ENCODE measurements at places on chromosomes 5 and 9.

GRCh38 chr5:93915142-93915553 is 173.7 kb upstream of the POU5F2 start:
- DNase-seq: no peak

- DNase-seq: no peak
Observed at GRCh38 chr9:127574072-127574993, 37.7 kb upstream of the STXBP1 start.

DNA sequence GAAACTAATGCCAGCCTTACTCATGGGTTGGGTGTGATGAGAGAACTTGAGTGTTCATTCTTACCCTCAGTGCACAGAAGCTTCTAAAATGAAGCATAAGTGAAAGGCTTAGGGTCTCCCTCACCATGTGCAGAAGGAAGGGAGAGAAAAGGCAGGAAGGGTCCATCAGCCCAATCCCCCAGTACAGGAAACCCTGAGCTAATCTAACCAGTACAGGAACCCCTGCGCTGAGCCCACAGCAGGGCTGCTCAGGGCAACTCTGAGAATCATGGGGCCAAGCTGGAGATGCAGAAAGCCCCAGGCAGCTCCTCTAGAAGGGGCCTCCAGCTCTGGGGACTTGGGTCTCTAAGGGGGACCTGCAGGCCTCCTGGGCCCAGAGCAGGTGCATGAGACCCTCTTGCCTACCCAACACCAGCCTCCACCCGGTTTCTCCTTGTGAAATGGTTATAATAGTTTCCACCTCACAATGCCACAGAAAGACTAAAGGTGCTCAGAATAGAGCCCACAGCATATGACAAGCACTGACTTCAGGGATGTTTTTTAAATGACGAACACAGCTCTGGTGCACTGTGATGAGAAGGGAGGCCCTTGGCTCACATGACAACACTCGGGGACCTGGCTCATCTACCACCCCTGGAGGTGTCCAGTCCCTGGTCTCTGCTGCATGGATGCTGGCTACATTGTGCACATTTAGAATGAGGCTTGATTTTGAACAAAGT is 190.1 kb downstream of the ACTL7B start:
- DNase-seq: no peak

GRCh38 chr5:127615916-127616315 is 33.0 kb upstream of the CTXN3 start:
- DNase-seq: no peak

DNA sequence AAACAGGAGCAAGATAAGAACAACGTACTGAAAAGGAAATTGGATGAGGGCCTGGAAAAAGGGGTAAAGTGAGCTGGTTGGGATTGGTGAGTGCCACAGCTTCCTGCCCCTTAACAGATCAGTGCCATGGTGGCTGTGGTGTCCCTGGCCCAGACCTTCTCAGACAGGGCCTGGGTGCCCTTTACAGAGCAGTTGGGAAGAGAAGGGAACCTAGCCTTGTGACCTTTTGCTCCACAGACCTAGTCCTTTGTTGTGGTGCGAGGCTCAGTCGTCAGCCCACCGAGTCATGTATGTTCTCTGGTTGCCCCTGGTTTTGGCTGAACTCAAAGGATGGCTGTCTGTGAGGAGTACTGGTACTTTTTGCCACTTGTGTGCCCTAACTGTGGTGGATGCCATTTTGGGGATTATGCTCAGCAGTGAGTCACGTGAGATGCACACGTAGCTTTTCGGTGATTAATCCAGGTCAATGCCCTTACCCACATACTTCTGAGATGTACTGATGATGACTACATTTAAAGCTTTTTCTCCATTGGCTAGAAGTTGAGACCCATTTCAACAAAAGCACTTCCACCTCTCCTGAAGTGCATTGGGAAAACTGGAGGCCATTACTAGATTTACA is 48.4 kb downstream of the EXOSC2 start:
- no peak for DNase-seq

- DNase-seq: no peak
Observed at GRCh38 chr5:118561971-118562370, 426.4 kb downstream of the DTWD2 start.

DNA sequence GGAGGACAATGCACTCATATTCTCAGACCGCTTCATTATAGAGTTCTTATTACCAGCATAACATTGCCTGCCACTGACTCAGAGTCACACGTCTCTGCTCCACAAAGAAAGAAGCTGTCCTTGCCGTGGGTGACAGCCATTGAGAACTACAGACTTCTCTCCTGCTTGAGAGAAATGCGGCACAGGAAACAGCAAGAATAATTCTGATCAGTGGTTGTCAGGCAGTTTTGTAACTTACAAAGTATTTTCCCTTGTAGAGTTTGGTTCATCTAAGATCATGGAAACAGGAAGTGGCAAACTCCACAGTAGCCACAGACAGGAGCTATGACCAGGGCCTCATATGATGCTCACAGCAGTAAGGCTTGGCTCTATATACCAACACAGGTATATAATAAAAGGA is 47.0 kb downstream of the KCNV2 start:
- DNase-seq: no peak

DNA sequence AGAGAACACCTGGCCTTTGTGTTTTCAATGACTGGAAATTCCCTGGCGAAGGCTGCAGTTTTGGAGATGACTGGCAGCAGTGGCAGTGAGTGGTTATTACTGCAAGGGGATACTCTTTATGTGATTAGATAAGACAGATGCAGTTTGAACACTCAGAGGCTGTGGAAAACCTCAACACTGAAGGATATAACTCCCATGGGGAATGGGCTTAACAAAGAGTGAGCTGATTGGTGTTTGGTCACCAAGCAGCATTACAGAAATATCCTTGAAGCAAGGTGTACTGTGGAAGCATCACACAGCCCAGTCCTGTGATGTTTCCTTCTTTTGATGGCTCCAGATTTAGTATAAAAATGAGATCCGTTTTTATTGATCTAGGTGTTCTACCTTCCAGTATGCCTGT is 490.7 kb upstream of the PTPRD start:
- DNase-seq: no peak

DNA sequence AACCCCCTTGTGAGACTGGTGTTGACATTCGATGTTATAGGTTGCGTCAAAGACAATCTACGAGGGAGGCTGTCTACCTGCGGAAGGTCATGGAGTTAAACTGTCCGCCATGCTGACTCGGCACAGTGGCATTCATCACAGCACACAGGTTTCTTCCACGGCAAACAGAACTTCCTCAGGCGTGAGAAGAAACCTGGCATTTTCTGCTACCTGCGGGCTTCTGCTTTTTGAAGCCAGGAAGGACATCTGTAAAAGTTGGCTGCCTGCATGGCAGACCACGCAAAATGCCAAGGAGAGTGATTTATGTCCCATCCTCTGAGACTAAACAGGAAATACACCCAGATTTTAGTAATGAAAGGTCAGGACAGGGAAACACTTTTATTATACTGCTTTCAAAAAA is 809.8 kb upstream of the NUDT12 start:
- no peak for DNase-seq

- DNase-seq: no peak
Observed at GRCh38 chr9:110971234-110971633, 67.0 kb downstream of the LPAR1 start.

- no peak for DNase-seq
Observed at GRCh38 chr9:134419684-134420076, 93.4 kb downstream of the RXRA start.

GRCh38 chr9:21153336-21154017 is 11.8 kb upstream of the IFNW1 start:
- DNase-seq: no peak

GRCh38 chr5:139952574-139952973 is 90.5 kb downstream of the NRG2 start:
- DNase-seq: no peak

DNA sequence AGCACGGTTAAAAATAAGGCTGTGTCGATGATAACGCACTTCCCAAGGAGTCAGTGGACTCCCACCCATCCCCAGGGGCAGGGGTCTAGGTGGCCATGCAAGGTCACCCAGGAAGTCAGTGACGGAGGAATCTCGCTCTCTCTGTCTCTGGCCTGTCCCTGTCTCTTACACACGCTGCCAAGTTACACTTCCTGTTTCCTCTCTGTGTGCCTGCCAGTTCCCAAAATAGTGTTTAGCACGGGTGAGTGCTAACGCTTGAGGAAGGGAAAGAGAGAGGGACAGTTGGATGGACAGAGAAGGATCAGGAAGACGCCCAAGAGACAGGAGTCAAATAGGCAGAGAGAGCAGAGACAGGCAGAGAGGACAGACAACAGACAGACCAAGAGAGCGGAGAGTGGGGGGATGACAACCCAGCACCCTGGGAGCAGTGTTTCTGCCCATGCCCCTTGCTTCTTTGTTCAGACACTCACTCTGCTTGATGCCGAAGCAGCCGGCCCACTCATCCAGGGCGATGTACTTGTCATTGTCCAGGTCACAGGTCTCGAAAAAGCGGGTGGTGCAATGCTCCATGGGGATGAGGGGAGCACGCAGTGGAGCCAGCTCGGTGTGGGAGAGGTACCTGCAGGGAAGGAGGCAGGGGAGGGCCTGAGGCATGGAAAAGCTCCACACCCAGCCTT is 23.0 kb downstream of the SPARC start:
- DNase-seq: no peak

- DNase-seq: no peak
Observed at GRCh38 chr5:67193439-67193807, 3.2 kb downstream of the CD180 start.

DNA sequence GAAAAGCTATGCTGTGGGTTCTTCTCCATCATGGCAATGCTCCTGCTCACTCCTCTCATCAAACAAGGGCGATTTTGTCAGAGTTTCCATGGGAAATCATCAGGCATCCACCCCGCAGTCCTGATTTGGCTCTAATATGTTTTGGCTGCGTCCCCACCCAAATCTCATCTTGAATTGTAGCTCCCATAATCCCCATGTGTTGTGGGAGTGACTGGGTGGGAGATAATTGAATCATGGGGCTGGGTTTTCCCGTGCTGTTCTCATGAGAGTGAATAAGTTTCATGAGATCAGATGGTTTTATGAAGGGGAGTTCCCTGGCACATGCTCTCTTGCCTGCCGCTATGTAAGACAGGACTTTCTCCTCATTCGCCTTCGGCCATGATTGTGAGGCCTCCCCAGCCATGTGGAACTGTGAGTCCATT is 163.8 kb downstream of the GADD45G start:
- DNase-seq: no peak

DNA sequence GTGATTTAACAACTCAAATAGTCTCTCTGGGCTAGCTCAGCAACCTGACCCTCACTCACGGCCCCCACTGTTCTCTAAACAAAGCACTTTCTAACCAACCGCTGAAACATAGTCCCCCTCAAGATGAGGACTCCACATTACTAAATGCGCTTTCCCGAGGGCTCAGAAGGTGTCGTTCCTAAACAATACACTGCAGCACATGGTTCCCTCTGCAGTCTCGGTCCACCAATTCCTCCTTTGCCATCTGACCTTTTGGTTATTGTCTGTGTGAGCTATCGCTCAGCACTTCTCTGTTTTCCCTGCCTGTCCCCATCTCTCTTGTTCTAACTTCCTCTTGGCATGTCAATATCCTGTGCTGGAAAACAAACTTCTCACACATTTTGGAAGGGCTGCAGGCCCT is 7.2 kb downstream of the EPB41L4A start:
- DNase-seq: no peak

- DNase-seq: no peak
Observed at GRCh38 chr9:80507611-80508010, 935.8 kb downstream of the TLE4 start.

GRCh38 chr9:94697972-94698581 is 28.4 kb upstream of the AOPEP start:
- DNase-seq: peak; percentile 48

DNA sequence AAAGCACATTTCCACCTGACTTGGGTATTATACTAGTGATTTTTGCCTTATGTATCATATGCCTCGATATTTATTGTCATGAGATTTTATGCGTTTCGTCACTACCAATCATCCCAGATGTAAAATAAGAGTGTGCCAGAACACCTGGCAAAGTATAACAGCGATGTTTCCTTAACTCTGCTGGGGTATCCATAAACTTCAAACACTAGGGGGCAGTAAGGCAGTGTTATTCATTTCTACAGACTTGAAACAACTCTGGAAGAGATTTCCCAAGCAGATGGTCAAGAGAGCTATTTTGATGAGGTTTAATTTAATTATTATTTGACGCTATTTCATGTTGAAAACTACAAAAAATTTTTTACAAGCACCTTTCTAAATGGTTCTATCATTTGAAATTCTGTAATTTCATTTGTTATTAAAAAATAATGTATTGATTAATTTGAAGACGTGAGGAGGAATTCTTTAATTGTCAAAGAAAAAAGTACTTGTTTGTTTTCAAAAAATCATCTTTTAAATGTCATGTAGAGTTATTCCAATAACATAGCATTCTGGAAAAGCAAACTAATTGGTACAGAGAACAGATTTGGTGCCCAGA is 388.5 kb upstream of the CTNND2 start:
- DNase-seq: no peak

DNA sequence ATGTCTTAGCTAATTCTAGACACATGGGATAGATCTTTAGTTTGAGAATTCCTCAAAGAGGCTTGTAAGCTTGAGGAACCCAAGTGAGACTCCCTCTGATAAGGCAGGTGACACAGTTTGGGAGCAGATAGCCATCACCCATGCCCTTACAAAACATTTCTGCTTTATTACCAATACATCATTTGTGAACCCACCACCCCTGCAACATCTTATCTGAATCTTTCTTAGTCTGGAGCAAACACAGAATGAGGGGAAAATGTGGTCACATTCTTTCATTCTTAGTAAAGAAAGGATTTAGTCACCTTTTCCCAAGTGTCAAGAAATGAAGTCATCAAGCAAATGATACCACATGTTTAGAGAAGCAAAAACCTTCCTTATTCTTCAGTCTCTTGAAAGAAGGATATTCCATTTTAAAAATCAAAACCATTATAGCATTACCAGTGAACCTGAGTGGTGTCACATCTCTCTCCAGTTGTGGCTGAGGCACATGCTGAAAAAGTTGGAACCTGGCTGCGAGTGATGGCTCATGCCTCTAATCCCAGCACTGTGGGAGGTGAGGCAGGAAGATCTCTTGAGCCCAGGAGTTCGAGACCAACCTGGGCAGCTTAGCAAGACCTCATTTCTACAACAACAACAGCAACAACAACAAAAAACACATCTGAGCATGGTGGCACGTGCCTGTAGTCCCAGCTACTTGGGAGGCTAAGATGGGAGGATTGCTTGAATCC is 65.9 kb downstream of the PRKACG start:
- no peak for DNase-seq
